Heart right ventricle (tissue), 16 donors: ENCODE measurements at places on chromosomes 1 and 21.

DNA sequence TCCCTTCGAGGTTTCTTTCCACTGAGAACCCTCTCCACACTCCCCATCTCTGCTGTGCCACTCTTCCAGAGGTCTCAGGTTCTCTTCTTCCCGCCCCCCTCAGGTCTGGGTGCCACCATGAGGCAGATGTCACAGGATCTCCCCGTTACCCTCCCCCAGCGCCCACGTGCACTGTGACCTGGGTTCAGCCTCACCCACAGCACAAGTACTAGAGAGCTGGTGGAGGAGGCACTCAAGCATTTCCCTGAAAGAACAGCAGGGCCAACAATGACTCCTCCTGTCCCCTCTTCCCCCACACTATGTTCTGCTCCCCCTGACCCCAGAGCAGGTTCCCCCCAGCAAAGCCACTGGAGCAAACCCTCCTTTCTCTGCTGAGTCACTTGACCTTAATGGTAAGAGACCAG lies 14.3 kb downstream of the PLEKHA6 start:
- DNase-seq: no peak

DNA sequence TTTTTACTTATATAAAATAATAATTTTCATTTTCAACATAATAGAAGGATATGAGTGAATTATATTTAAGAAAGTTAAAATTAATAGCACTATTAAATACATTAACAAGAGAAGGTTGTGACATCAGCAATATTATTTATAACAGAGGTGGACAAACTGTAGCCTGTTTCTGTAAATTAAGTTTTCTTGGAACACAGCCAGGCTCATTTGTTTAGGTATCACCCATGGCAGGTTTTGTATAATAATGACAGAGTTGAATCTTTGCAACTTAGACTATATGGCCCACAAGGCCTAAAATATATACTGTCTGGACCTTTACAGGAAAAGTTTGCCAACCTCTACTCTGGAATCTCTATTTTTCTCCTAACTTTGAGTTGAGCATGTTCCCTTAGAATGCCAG lies 42.8 kb upstream of the CACYBP start:
- DNase-seq: no peak

DNA sequence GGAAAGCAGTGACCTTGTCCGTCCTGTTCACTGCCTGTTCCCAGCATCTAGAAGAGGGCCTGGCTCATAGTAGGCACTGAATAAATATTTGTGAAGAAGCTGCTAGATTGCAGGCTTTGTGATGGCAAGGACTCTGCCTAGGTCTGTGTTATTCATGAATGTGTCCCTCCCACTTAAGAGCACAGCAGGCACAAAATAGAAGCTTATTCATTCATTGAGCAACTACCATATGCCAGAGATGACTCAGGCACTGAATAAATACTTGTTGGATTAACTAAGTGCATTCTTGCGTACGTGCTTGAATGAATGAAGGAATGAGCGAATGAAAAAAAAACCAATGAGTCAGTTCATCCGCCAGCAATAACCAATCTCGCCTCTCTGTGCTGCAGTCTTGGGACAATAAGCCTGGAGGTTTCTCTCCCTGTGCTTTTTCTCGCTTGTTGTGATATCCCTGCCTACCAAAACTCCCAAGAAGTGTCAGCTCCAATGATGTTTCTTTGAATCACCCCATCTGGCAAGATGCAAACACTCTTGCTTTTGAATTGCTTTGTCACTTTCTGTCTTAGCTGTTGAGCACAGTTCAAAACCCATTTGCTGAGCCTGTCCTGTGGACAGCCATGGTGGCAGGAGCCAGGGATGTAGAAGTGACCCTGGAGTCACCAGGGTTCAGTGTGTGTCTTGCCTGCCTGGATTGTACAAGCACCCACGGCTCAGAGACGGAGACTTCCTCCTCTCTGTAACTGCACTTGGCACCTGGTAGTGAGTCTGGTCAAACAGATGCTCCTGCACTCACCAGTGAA lies 143.9 kb downstream of the KAZN start:
- no peak for DNase-seq

DNA sequence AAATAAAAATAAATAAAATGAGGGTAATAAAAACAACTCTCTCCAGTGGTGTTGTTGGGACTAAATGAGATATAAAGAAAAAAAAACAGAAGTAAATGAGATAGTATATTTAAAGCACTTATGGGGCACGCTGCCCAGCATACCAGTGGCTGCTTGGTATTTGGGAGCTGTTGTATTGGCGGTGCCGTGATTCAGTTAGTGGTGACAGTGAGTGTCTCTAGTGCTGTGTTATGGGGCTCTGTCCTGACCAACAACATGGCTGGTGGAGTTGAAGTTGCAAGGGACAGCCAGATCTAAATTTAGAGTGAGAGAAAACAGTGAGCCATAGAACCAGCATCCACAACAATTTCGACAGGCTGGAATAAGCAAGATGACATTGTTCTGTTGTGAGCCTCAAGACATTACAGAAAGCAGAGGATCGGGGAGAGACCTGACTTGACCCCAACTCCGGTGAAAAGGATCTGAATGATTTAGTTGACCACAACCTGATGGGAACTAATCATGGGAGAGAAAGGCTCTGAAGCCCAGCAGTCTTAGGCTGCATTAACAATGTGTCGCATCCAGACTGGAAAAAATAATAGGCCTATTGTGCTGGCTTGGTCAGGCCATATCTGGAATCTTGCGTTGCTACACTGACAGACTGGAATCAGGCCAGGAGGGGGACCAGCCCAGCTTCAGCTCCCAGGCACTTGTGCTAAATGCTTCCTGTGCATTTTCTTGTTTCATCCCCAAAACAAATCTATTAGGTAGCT lies 2.4 kb upstream of the MFSD2A start:
- no peak for DNase-seq

- no peak for DNase-seq
These were observed 38.9 kb upstream of the CDC14A start for GRCh38 chr1:100313382-100313781.

- DNase-seq: no peak
These were observed 1.9 kb upstream of the ITPKB start for GRCh38 chr1:226741009-226741408.

- no peak for DNase-seq
These were observed 23.7 kb upstream of the GREM2 start for GRCh38 chr1:240635466-240636256.

GRCh38 chr1:3473381-3473844 lies 18.9 kb downstream of the ARHGEF16 start:
- no peak for DNase-seq

DNA sequence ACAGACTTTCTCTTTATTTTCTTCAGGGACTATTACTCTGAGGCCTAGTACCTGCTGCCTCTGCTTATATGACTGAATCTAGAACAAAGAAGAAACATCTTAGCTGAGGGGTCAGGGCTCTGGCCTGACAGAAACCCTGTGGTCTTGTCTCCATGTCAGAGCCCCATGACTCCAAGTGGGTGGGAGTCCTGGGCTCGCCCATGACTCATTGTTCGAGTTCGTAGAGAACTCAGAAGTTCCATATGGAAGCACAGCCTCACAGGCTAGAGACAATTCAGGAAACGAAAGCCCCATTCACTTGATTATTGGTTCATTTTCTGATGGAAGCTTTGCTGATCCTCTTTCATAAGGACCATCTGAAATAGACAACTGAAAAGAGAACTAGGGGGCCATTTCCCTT lies 73.2 kb downstream of the CD58 start:
- DNase-seq: no peak

DNA sequence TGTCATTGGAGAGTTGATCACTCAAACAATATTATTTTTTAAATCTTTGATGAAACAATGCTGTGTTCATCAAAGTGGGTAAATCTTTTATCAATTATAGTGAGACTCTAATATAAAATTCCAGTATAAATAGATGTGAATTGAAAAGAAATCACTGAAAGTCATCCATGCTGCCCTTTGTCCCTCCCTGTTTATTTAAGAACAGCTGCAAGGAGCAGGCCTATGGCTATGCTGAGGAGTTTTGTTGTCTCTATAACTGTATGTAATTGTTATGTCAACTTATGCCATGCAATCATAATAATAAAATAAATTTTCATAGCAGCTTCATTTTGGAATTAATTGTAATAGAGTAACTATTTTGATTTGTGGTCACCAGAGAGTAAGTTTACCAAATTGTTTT lies 1272.4 kb upstream of the ADGRL4 start:
- no peak for DNase-seq

DNA sequence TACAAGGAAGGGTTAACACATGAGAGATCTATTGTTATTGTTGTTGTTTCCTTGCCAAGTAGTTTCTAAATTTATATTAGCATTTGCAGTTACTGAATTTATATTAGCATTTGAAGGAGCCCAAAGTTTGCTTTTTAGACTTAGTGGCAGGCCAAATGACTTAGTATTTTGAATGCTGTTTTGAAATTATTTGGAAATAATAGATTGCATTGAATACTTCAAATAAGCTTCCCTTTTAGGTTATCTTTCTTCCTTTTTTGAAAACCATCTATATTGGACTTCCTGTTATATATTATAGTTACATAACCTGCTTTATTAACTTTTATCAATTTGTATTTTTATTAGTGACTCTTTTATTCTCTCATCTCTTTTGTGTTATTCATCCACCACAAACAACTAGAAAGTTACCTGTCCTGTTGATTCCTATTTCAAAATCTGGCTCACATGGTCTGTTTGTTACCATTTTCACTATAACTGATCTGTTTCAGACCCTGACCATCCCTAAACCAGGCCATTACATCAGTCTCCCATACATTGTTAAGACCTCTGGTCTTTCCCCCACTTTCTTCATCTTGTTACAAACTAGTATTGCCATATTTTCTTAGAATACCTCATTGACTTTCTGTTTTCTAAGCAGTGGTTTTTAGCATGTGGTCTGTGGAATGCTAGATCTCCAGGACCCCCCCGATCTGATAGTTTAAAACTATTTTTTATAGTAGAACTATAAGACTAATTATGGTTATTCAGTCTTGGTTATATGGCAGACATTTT lies 185.2 kb downstream of the RASAL2 start:
- DNase-seq: no peak

GRCh38 chr1:157347506-157347905 lies 204.8 kb downstream of the FCRL5 start:
- DNase-seq: no peak

DNA sequence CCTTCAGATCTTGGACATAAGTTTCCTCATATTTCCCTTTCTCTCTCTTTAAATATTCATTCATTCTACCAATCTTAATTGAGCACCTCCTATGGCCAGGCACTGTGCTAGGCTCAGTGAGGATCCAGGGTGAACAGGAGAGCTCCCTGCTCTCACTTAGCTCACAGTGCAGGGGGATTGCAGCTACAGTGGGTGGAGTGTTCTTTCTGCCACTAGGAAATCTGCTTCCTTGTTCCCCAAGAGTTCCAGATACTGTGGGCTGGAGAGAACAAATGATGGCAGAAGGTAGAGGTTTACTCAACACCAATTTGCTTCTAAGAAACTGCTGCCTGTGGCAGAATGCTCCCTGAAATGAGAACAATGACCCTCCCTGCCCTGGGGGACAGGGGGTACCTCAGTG lies 5.1 kb upstream of the FABP3 start:
- no peak for DNase-seq

DNA sequence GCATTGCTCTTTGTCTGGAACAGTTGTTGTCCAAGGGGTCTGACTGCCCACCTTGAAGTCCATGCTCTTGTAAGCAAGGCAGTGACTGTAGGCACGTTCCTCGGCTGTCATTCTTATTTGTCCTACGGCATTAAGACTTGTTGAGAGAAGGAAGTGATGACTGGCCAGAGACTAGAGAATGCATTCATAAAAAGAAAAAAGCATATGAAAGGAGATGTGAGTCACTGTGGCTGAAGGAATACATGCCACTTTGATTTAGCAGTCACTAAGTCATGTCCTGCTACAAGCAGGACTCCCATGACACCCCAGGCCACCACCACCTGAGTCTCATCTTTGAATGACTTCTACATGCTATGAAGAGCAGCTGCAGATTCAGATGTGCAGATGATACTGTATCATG lies 50.5 kb downstream of the CNN3 start:
- no peak for DNase-seq

- no peak for DNase-seq
These were observed 66.7 kb downstream of the ARID4B start for GRCh38 chr1:235261243-235261642.

DNA sequence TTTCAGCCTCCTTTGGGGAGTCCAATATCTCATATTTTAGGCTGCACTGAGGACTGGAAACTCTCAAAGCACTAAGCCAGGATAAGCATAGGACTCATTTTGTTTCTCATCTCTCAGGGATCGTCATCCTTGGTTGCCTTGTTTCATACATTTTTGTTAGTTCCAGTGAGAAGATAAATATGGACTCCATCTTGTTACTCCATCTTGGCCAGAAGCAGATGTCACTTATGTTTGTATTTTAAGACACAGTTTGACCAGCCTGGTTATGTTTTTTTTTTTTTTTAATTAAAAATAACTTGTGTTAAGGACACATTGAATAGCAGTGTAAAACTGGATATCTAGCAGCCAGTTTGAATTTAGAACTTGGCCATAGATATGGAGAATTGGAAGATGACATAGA lies 34.7 kb downstream of the DISP3 start:
- no peak for DNase-seq

DNA sequence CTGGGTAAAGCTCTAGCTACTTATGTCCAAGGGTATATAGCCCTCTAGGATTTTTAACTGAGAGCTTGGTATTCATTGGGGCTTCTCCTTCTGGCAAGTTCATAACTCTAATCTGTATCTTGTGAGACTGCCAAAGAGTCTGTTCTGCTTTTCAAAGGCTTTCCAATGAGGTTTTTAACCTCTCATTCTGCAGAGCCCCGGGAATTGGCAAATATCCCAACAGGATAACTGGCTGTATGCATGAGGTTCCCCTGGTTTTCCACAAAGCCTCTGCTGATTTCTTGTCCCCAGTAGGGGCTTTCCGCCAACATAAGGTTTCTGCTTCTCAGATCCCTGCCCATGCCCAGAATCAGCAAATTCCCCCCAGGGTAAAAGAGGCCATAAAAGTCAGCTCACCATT lies 40.9 kb downstream of the RPL5 start:
- DNase-seq: no peak

GRCh38 chr1:155044365-155044764 lies 6.8 kb upstream of the ADAM15 start:
- no peak for DNase-seq

GRCh38 chr1:44067266-44068250 lies 36.3 kb upstream of the SLC6A9 start:
- no peak for DNase-seq

- DNase-seq: no peak
These were observed 2.8 kb downstream of the CD48 start for GRCh38 chr1:160708801-160709200.

GRCh38 chr1:59738152-59738551 lies 76.6 kb upstream of the HOOK1 start:
- DNase-seq: no peak

- DNase-seq: no peak
These were observed 101.6 kb downstream of the EPHB2 start for GRCh38 chr1:22812092-22812880.
